ENCODE measurements at places on chromosomes 7 and 10. TPM values are rescaled to one million over a fixed set of nuclear protein-coding genes. Genes with fewer than 3 reads are reported as not detected.
A peak's percentile ranks its signal among the peaks of the same experiment; 100 is the strongest.

- H3K4me3 ChIP-seq, result peak overlapping the region; percentile 64
- no peaks in the 10 kb centered on the region for H3K36me3 ChIP-seq
- H3K4me1 ChIP-seq, result peaks cover 20% of the 10 kb centered on the region
- H3K27ac ChIP-seq, result peak overlapping the region; percentile 69
- H3K27me3 ChIP-seq, result no peaks in the 10 kb centered on the region
- no peak for DNase-seq
Measured at GRCh38 chr10:30784524-30784896, 155.0 kb upstream of the LYZL2 start.

ZNF248 gene
- 13.5 TPM for total RNA-seq

GRCh38 chr7:51288896-51289622 is 27.6 kb downstream of the COBL start:
- H3K27ac ChIP-seq, result no peak overlapping the region
- DNase-seq, result no peak
- H3K36me3 ChIP-seq, result no peaks in the 10 kb centered on the region
- H3K27me3 ChIP-seq, result peaks cover 6% of the 10 kb centered on the region
- H3K4me1 ChIP-seq, result no peaks in the 10 kb centered on the region
- no peak overlapping the region for H3K4me3 ChIP-seq

DNA sequence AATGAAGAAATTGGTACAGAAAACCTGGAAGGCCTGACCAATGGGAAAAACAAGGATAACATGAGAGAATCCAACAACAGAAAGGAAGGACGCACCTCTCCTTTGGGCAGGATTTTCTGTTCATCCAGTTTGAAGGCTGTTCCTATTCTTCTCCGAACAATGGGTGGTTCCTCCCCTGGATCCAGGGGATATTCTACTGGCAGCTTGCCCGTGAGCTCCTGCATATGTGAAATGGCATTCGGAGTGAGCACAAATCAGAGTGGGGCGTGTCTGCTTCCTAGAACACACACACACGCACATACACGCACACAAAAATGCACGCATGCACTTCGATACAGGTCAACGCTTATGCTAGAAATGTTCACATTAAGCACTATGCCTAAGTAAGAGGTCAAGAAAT is 83.5 kb downstream of the PRPF18 start:
- H3K4me1 ChIP-seq, result peaks cover 8% of the 10 kb centered on the region
- no peak for DNase-seq
- H3K27ac ChIP-seq, result no peak overlapping the region
- no peak overlapping the region for H3K4me3 ChIP-seq

- 0 out of 2 replicates have a peak, but pooled peaks cover 5% of the 10 kb centered on the region for H3K4me1 ChIP-seq
- H3K27ac ChIP-seq, result no peak overlapping the region
- DNase-seq, result no peak
- no peak overlapping the region for H3K4me3 ChIP-seq
- no peaks in the 10 kb centered on the region for H3K27me3 ChIP-seq
Measured at GRCh38 chr10:96133135-96133534, 3.0 kb downstream of the ZNF518A start.

GRCh38 chr10:8978100-8978499 is 923.6 kb downstream of the GATA3 start:
- no peaks in the 10 kb centered on the region for H3K4me1 ChIP-seq
- no peaks in the 10 kb centered on the region for H3K27me3 ChIP-seq
- H3K4me3 ChIP-seq, result no peak overlapping the region
- H3K36me3 ChIP-seq, result no peaks in the 10 kb centered on the region
- H3K27ac ChIP-seq, result no peak overlapping the region

DNA sequence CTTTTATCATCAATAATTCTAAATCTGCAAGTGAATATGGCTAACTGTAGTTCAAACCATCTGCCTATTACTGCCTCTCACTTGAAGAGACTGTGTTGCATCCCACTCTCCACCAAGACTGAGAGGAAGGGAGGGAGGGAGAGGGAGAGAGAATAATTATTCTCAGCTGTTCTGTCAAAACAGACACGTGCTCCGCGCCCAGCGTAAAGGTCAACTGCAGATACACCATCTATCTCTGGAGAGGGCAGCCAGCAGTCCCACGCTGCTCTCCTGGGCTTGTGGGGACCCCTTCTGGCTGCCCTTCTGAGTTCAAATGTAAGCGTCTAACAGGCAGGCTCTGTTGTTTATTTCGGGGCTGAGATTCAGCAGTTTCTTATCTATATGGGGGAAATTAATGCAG is 625.5 kb upstream of the GALNT17 start:
- H3K4me3 ChIP-seq, result no peak overlapping the region
- no peaks in the 10 kb centered on the region for H3K36me3 ChIP-seq
- H3K4me1 ChIP-seq, result no peaks in the 10 kb centered on the region
- no peaks in the 10 kb centered on the region for H3K27me3 ChIP-seq
- H3K27ac ChIP-seq, result no peak overlapping the region

RABGEF1 gene
- 24.7 TPM for total RNA-seq

DNA sequence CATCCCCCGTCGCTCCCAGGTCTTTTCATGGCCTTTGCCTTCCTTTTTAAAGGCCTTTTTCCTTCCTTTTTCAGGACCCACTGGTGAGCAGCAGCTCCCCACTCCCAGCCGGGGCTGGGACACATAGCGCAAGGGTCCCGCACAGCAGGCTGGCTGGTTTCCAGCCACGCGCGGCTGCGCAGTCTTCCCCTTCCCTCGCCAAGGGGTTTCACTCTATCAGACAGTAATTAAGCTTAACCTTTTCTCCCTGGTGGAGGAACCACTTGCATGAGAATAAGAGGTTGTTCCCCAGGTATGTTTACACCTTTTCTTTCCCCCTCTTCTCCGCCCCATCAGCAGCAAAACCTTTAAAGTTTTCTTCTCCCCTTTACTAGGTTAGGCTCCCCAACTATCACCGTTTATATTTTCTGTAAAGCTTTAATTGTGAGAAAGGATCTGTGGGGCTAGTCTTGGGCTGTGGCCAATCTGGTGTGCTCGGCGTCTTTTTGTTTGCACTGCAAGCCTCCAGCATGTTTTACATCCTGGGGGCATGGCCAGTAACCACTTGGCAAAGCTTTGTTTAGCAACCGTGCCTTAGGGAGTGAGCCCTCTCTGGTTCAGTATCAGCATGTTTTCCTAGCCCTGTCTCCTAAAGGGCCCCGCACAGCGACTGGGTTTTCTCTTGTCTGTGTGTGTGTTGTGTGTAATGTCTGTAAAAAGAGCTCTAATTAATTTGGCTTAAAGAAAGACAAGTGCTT is 219.6 kb downstream of the PHF14 start:
- DNase-seq, result peak; percentile 31
- H3K4me1 ChIP-seq, result no peaks in the 10 kb centered on the region
- no peaks in the 10 kb centered on the region for H3K27me3 ChIP-seq
- H3K4me3 ChIP-seq, result no peak overlapping the region

SPDYE11 gene
- not detected for total RNA-seq

- no peak for DNase-seq
- H3K27ac ChIP-seq, result peak overlapping the region; percentile 24
- no peaks in the 10 kb centered on the region for H3K27me3 ChIP-seq
- peaks cover 22% of the 10 kb centered on the region for H3K4me1 ChIP-seq
- no peaks in the 10 kb centered on the region for H3K36me3 ChIP-seq
Measured at GRCh38 chr7:7707246-7707645, 11.2 kb downstream of the RPA3 start.
